ENCODE measurements at places on chromosomes 2 and 18.

- DNase-seq: no peak
These were observed 820 bp downstream of the MTCL1 start for GRCh38 chr18:8705961-8706790.

DNA sequence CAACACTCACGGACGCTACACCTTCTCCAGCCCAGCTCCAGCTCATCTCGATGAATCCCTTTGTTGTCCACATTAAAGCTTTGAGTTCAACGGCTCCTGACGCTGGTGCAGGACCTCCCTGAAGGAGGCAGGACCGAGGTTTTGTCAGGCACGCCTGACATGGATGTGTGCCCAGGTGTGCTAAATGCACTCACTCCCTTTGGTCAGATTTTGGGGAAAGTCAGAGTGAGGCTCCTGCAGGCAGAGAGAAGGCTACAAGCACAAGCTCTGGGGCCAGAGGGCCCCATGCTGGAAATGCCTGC lies 78.6 kb downstream of the NDUFA10 start:
- no peak for DNase-seq

DNA sequence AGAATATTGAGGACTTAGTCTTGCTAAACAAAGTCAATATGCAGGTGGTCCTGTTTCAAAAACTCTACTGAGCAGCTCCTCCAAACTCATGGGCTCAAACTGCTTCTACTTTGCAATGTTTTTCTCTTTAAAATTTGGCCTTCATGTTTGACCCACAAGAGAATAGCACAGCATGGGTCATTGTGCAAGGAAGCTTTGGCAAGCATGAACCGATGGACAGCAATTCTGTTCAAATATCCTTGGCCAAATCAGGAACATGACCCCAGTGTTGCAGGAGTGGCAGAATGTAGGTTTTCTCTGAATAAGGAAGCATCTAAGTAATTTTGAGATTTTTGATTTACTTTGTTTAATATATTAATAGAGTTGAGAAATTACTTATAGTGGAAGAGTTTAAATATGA lies 477.9 kb downstream of the KCNJ3 start:
- DNase-seq: no peak

DNA sequence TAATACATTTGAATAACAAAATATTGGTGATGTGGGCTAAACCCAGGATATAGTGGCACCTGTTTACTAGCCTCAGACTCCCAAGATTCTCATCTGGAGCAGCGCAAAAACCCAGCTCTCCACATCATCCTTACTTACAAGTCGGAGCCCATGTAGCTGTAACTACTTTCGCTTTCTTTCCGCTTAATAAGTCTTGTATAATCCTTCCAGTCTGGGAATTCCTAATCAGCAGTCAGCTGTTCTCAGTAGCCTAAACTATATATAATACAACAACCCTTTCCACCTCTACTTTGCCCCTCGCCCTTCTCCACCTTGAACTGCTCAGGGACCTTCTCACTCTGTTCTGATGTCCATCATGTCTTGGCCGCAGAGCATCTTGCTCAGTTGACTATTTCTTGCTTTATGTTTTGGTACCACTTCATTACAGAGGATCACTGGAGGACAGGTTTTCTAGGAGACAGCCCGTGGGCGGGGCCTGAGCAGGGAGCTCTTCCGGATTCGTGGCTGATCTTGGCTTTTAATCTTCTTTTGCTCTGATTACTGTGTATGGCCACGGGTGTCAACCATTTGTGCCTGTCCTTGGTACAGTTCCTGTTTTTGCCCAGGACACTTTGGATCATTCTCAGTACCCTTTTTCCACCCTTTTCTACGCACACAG lies 119.9 kb upstream of the SERTAD2 start:
- no peak for DNase-seq

DNA sequence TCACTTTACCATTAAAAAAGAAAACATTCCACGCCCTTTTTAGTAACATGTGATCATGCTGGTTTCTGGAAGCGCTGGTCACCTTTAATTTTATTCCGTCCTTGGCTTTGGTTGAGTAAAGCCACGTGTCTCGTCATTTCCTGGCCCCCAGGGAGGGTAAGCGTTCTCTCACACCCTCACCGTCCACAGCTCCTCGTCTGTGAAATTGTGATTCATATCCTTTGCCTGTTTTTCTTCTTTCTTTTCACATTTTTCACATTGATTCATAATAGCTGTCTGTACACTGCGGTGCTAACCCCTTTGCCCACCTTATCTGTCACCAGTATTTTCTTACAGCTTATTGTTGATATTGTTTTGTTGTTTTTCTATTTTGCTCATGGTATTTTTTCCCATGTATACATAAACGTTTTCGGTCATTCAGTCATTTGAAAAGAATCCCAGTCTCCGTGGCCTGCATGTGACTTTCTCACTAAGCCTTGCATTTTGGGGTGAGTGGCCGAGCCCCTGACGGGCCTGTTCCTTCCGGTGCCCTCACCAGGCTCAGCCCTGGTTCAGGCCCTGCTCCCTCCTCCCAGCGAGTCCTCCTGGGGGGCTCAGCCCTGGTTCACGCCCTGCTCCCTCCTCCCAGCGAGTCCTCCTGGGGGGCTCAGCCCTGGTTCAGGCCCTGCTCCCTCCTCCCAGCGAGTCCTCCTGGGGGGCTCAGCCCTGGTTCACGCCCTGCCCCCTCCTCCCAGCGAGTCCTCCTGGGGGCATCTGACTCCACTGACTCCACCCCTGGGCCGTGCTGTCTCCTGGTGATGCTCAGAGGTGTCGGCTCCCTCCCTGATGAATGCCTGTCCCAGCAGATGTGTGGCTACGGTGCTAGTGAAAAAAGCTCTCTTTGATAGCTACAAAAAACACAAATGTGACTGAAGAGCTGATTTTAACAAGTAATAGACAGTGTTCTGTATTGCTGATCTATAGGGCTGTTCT lies 249.7 kb upstream of the PXDN start:
- no peak for DNase-seq

DNA sequence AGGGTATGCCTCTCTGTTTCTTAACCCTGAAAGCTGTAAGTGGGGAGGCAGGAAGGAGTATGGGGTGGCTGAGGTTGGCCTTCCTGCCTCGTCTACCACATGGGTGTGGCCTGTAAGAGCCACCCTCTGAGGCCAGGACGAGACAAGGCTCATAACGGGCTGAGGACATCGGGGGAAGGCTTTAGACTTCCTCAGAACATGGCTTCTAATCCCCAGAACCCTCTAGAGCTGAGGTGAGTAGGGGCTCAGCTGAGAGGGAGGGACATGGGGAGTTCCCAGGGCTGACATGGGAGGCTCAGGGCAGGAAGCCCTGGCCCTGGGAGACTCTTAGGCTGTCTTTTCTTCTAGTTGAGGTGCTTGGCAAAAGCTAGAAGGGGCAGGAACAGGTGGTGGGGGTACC lies 36.7 kb downstream of the EMX1 start:
- no peak for DNase-seq

- no peak for DNase-seq
These were observed 634 bp downstream of the PTPRM start for GRCh38 chr18:7567474-7568425.

DNA sequence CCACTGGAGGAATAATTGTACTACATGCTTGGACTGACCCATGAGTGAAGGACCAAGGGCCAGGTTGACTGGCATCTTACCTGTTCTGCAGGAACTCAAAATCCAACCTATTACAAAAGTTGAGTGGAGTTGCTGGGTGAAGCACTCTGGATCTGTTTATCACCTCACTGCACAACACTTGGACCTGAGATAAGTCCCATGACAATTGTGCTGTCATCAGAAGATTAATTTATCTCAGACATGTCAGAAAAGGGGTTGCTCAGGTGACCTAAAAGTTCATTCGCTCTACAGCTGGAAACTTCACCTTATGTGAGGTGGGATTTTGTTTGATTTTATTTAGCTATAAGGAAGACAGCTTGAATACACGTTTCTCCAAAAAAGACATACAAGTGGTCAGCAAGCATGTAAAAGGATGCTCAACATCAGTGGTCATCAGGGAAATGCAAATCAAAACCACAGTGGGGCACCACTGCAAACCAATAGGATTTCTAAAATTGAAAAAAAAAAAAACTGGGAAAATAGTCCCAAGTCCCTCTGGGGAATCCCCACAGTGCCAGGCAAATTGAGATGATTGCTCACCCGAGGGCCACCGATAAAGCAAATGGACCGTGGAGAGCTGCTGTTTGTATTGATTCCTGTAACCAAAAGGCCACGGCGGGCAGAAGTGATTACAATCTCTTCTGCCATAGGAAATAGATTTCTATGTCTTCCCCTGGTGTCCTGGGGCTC lies 65.8 kb upstream of the SLC35F5 start:
- DNase-seq: no peak

- DNase-seq: no peak
These were observed 446.1 kb downstream of the ARHGAP15 start for GRCh38 chr2:143575340-143575739.

GRCh38 chr2:213247566-213247965 lies 36.7 kb upstream of the SPAG16 start:
- no peak for DNase-seq

- DNase-seq: no peak
These were observed 133.1 kb downstream of the SH3RF3 start for GRCh38 chr2:109261906-109262631.

DNA sequence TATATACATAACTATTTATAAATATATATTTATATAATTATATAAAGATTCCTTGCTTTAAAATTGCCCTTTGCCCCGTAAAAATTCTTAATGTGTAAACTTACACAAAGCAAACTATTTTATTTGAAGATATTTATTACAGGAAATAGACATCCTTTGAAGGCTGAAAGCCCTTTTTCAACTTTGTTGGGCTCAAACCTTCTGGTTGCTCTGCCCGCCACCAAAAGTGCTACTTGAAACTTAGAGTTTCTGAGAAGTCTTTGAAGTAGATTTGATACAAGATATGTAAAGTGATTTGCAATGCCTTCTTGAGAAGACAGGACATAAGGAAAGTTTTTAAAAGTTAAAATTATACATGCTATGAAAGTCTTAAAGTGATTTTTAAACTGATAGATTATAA lies 36.6 kb upstream of the METAP1D start:
- DNase-seq: no peak

Measured in cerebellar nuclear complex (tissue), 1 donor.